ENCODE measurements at places on chromosomes 16 and 17.

DNA sequence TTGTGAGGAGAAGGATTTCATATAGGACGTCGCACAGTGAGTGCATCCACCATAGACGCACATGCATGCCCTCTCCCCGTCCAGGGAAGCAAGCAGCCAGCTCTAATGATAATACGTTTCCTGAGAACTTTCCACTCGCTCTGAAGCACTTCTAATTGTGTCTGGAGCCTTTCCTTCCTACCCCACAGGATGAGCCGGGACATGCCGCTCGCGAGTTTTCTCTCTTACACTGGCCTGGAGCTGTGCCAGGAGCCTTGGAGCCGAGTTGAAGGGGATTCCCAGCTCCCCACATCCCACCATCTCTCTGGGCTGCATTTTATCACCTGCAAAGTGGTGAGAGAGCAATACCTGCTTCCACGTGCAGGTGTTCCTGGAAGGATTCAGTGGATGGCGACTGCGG, 368.1 kb downstream of the C16orf95 start:
- no peak for DNase-seq

DNA sequence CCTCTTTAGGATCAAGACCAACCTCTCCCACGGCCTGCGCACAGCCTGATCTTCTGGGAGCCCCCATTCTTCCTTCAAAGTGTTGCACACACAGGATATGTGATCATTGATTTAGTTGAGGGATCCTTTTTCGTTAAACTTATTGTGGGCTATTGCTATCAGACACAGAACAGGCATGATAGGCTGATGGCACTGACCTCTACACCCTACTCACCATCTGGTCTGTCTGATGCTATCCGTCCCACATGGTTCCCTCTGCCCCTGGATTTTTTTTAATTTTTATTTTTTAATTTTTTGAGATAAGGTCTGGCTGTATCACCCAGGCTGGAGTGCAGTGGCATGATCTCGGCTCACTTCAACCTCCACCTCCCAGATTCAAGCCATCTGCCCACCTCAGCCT, 19.2 kb upstream of the LITAF start:
- no peak for DNase-seq

- DNase-seq: no peak
Observed at GRCh38 chr16:72905581-72905980, 142.3 kb downstream of the ZFHX3 start.

DNA sequence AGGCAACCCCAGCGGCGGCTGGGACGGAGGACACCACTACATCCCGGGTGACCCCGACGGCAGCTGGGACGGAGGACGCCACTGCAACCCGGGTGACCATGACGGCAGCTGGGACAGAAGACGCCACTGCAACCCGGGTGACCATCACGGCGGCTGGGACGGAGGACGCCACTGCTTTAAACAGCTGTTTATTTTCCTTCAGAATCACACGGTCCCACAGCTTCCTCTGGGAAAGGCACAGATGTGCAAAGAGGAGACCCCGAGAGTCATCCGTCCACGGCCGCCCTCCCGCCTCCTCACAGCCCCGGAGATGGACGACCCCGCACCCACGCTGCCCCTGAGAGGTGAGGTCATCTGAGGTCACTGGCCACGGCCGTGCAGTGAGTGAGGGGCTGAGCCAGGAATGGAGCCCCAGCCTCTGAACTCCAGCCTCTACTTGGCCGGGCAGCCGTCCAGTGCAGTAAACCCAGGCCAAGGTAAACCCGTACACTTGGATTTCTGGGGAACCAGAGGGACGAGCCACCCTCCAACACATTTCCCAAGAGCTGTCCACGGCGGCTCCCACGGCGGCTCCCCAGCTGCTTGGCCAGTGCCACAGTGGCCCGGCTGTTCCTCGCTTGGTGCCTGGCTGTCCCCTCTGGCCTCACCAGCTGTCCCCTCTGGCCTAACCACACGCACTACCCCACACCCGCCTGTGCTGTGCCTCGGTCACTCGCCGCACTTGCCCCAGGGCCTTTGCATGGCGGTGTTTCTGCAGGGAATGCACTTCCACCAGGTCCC, 43.2 kb upstream of the PABPN1L start:
- DNase-seq: no peak

GRCh38 chr16:19479302-19479721, 42.6 kb downstream of the GDE1 start:
- DNase-seq: no peak

- DNase-seq: no peak
Observed at GRCh38 chr17:56785997-56786680, 47.6 kb downstream of the C17orf67 start.

GRCh38 chr16:13083681-13084080, 182.3 kb downstream of the SHISA9 start:
- no peak for DNase-seq

DNA sequence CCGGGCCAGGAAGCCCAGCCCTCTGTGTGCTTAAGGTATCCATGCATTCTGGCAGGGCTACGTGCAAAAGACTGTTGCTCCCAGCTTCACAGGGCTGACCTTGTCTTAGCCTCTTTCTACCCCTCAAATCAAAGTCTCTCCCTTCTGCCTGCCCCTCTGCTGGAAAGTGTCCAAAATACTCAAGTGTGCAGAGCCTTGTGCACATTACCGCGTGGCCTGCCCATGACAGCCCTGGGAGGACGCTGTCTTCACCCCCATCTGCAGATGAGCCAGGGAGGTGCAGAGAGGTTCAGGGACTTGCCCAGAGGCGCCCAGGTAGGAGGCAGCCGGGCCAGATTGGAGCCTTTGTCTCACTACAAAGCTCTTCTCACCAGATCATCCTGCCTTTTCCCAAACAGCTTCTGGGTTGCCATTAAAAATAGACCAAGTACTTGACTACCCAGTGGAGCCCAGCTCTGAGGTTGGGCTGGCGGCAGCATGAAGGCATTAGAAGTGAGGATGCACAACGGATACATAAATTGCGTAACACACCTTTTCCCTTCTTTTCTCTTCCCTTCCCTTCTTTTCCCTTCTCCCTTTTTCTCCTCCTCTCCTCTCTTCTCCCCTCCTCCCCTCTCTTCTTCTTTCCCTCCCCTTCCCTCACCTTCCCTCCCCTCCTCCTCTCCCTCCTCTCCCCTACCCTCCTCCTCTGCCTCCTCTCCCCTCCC, 3.5 kb downstream of the CACNG4 start:
- DNase-seq: no peak

- no peak for DNase-seq
Observed at GRCh38 chr16:19389246-19389645, 28.4 kb upstream of the TMC5 start.

GRCh38 chr17:79050551-79050950, 24.1 kb upstream of the ENGASE start:
- no peak for DNase-seq

DNA sequence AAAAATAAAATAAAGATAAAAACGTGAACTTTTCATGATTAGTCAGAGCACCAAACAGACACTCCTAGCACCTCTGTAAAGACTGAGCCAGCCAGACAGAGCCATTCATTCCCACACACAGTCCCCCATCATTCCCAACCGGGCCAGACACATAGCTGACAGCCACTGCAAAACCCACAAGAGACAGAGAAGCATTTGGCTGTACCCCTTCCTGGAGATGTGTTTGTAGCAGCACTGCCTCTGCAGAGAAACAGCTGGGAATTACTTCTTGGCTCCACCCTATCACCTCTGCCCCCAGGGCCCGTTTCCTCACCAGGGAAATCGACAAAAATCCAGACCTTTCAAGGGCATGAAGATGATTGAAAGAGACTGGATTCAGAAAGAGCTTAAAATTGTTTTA, 46.4 kb downstream of the MYH11 start:
- no peak for DNase-seq

- no peak for DNase-seq
Observed at GRCh38 chr17:72576289-72576759, 455.5 kb downstream of the SOX9 start.

DNA sequence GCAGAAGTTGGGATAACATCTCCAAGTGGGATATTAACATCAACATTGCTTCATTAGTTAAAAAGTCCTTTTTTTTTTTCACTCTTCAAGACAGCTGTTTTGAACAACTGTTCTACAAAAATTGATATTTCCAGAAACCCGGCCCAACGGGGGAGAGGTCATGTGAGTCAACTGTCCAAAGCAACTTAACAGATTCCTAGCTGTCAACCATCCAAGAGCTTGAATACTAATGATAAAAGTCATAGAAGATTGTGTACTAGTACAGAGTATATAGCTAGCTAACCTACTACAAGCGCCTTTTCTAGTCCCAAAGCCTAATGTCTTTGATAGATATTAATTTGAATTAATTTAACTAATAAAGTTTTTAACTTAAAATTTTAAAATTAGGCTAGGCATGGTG, 172.0 kb downstream of the CYB561 start:
- no peak for DNase-seq

DNA sequence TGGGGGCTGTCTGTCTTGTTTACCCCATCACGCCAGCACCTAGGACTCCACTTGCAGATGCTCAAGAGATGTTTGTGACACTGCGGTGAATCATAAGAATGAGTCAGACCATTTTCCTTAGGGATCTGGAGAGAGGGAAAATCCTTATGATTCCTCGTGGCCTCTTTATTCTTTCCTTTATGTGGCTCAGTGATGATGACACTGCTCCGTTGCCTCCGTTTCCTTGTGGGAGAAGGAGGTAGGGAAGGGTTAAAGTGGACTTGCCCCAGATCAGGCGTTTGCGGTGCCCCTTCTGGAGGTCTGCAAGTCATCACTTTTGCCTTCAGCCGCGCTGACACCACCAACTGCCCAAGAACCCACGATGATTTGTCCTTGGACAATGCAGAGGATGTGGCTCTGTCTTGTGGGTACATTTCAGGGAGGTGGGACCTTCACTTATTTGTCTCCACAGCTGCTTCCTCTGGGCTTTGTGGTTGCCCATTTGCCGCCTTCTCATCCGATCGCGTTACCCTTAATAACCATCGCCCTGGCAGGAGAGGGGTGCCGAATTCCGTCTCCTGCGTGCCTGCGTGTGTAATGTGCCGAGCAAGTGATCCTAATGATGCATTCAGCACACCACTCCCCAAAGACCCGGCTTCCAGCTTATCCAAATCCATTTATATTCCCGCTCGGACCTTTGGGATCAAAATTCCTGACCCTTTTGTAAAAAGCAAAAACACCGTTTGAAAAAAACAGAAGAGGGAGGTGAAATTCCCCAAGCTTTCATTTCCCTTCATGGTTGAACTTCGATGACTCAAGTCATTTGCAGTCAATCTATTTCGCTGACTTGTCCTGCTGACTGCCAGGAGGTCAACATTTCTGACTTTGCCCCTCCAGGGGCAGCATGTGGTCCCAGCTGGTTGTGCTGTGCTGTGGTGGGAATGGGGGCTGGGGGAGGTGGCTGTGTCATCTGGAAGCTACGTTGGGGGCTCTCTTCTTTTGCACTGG, 87.2 kb upstream of the IRX3 start:
- no peak for DNase-seq
